ENCODE measurements at places on chromosomes 12 and 14. TPM values are rescaled to one million over a fixed set of nuclear protein-coding genes. Genes with fewer than 3 reads are reported as not detected.

CD4 gene
- 64.0 TPM for total RNA-seq

RERGL gene
- total RNA-seq = 2.1 TPM

C14orf132 gene
- 36.7 TPM for total RNA-seq

ABCD2 gene
- total RNA-seq = 0.47 TPM

GSC gene
- total RNA-seq = not detected

KRT79 gene
- total RNA-seq = 1.6 TPM

DNA sequence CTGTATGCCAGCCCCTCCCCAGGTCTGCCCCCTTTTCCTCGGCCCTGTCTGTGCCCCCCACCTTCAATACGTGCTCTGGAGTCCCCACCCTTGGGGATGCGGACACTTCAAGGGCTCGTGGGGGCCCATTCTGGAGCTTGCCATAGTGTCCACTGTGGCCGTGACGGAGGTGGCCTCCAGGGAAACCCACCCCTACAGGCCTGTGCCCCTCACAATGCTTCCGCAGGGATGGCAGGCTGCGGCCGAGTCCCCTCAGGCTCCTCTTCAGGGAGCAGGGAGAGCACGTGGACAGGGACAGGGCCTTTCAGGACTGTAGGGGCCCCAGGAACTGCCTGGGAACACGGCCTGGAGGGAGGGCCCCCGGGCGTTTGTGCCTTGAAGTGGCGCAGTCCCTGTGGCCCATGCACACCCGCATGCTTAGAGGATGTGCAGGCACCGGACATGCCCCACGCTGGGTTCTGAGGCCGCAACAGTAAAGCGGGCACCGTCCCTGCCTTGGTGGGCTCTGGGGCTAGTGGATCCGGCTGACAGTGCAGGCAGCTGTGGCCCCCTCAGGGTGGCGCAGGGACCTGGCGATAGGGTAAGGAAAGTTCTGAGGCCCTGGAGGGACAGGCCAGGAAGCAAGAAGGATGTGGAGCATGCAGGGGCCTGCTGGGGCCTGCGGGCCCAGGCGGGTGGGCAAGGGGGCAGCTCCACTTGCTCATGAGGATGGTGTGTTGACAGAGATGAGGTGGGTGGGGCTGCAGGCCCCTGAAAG is 209.0 kb upstream of the RTL1 start:
- DNase-seq = peak; percentile 71

DNA sequence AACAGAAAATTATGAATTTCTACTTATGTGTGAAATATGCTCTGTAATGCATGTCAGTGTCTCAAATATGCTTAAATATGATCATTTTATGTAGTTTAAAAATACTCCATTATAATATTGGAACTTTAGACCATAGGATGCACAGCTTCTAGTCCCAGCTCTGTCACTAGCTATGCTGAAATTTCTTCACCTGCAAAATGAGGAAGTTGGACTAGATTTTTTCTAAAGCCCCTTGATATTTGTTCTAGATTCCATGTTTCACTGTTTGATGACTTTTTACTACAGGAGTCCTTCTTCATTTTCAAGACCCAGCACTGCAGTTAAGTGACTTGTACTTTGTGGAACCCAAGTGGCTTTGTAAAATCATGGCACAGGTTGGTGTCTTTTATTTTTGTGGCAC is 90.1 kb downstream of the LRRK2 start:
- DNase-seq = no peak

GRCh38 chr12:112586148-112586783 is 167.5 kb downstream of the PTPN11 start:
- DNase-seq = no peak

GRCh38 chr14:75917946-75918335 is 63.9 kb downstream of the TGFB3 start:
- DNase-seq = no peak

GRCh38 chr12:76611533-76611932 is 52.0 kb upstream of the OSBPL8 start:
- DNase-seq = no peak

- no peak for DNase-seq
Observed at GRCh38 chr14:95664066-95664465, 22.2 kb upstream of the TCL1B start.

DNA sequence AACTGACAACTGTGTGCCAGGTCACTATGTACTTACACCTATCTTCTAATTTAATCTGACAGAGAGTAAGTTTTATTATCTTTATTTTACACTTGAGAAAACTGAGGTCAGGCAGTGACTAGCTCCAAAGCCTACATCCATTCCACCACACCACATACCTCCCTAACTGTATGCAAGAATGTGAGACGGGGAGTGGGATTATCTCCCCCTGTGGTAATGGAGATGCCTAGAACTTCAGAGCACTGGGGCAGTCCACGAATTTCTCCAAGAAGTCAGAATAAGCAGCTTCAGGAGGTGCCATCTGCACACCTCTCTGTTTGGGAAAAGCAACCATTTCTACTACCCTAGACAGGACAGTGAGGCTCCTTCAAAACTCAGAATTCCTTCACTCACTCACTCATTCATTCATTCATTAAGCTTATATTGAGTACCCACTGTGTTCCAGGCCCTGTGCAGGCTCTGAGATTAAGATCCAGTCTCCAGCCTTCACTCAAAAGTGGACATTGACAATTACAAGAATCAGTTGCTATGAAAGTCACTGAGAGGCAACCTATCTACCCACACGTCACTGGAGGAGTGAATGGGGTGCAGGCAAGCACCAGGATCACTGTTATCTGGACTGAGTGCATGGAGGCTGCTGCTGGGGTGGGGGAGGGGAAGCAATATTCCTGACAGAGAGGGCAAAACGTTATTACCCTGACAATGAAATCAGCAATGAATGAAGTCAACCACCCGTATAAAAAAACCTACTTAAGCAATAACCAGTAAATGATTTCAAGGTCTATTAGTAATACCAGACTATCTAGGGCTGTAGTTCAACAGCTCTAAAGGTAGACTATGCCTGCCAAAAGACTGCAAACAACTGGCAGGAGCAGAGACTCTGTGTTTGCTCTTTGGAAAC is 18.0 kb downstream of the SLC7A7 start:
- no peak for DNase-seq

DNA sequence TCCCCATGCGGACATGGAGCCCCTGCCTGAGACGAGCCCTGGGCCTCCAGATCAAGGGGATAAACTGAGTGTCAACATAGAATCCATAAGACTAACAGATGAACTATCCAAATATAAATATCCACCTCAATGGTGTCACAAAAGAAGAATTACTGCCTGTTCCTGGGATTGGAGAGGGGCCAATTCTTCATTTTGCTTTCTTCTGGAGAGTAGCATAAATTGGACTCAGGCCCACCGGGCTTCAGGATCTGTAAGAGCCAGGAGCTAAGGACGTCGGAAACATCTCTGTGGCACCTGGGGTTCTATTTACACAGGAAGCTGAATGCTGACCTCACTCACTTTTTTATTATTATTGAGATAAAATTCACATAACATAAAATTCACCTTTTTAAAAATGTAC is 408.2 kb upstream of the CCDC196 start:
- no peak for DNase-seq

DNA sequence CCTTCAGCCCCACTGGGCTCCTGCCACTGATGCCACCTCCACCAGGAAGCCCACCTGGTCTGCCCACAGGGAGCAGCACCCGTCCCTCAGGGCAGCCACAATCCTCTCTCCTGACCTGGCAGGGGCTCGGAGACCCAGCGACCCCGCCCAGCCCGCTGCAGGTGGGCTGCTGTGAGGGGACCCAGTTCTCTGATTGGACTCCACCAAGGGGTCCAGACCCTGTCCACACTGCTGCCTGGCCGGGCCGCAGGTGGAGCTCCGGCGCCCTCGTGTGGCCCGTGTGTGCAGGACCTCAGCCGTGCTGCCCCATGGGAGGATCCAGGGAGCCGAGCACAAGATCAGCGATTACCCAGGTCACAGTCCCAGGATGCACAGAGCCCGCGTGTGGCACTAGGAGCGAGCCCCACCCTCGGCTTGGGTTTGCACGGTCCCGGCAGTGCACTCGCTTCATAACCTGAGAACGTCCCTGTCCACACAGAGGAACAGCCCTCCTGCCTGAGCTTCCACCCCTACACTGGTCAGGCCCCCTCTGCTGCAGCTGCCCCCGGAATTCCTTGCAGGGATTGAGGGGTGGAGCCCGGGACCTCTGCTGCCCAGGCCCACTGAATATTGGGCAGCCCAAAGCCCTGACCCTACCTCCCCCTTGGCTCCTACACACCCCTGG is 35.4 kb upstream of the TMEM179 start:
- peak; percentile 48 for DNase-seq

GRCh38 chr14:74737753-74738325 is 24.9 kb downstream of the FCF1 start:
- no peak for DNase-seq

GRCh38 chr14:27145170-27145569 is 547.3 kb upstream of the NOVA1 start:
- DNase-seq = no peak

DNA sequence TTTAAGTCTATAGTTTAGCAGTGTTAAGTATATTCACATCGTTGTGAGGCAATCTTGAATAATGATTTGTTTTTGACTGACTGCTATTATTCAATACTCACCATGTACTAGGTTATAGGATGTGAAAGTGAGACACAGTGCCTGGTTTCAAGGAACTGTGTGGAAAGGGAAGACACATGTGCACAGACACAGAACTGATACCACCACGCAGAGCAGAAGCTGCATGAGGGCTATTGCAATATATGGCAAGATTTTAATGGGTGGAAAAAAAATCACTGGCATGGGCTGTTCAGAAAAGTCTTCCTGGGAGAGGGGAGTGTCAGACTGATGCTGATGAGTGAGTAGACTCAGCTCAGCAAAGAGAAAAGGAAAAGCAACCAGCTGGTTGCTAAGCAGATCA is 10.4 kb downstream of the SLC7A8 start:
- no peak for DNase-seq

- DNase-seq = no peak
Observed at GRCh38 chr12:113740699-113741098, 225.4 kb downstream of the RBM19 start.

DNA sequence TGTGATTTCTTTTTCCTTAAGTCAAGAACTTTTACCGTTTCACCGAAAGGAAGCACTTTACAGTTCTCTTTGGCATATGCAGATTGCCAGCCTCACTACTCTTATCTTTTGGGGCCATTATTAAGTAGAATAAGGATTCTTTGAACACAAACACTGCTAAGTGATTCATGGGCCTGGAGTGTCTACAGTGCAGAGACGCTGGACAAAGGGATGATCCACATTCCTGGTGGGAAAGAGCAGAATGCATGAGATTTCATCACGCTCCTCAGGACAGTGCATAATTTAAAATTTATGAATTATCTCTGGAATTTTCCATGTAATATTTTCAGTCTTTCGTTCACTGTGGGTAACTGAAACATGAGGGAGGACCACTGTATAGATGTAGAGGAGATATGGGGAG is 90.2 kb downstream of the TTLL5 start:
- DNase-seq = no peak

DNA sequence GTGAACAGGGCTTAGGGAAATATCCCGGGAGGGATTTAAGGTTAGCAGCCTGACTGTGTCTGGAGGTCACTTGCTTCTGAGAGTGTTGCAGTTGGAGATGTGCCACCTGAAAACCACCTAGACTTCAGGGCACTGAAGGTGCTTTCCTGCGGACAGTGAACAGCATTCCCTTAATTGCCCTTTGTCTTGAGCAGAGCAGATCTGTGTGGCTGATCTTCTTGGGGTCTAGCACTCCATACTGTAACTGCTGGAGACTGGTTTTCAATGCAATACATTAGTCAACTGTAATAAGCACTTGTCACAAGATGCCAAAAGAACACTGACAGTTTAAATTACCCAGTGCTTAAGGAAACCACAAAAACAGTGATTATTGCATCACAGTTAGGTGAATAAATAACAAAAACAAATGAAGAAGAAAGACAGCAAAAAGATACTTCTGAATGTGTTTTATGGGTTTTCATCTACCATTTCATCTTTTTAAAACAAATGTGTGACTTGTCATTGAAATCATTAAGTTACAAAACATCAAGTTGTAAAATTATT is 111.8 kb downstream of the PRIMA1 start:
- DNase-seq = no peak

DNA sequence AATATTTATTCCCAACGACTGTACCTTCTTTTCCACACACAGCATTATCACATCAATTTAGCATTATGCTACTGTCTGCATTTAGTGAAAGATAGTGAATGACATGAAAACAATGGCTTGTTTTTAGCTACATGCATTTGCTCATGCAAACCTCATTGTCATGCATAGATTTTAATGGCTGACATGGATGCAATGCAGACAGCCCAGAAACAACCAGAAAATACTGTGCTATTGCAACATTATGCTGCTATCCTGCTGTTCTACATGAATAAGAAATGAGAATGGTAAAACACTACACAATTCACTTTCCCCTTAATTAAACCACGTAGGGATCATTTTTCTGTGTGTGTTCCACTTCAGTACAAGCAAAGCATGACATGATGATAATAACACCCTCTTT is 90.8 kb downstream of the LIN7A start:
- no peak for DNase-seq

DNA sequence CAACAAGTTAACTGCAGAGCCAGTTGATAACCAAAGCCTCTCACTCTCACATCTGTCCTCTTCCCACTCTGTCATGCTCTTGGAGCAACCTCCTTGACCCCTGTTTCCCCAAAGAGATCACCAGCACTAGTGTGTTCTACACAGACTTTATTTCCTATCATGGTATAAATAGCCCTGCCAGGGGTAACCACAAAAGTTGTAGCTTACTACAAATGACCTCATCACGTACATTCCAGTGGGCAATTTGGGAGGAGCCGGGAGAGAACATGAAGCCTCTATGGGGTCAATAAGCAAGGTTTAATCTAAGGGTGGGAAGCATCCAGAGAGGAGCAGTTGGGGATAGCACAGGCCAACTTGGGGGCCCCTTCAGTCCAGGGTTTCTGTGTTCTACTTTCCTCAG is 186.5 kb downstream of the KCNA5 start:
- DNase-seq = no peak

DNA sequence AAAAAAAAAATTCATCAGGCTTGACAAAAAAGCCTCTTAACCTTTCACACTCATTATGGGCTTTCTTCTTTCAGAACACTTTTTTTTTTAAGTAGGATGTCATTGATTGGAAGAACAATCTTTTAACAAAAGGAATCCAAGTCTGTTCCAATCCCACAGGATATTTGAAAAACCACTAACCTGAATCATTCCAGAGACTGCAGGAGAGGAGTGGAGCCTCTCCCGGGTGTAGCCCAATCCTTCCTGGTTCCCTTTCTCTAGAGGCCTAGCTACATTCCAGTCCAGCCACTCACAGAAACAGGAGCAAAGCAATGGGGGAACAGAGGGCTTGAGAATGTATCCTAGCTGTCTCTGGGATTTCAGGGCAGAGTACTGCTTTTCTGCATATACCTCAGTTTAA is 4.3 kb downstream of the MFAP5 start:
- DNase-seq = no peak

GRCh38 chr14:75460394-75460793 is 32.6 kb downstream of the JDP2 start:
- no peak for DNase-seq

Measured in upper lobe of left lung (tissue), 6 donors.